ENCODE measurements at places on chromosomes 1 and 21.

- no peak for DNase-seq
Observed at GRCh38 chr1:1889090-1889750, 1.7 kb downstream of the GNB1 start.

DNA sequence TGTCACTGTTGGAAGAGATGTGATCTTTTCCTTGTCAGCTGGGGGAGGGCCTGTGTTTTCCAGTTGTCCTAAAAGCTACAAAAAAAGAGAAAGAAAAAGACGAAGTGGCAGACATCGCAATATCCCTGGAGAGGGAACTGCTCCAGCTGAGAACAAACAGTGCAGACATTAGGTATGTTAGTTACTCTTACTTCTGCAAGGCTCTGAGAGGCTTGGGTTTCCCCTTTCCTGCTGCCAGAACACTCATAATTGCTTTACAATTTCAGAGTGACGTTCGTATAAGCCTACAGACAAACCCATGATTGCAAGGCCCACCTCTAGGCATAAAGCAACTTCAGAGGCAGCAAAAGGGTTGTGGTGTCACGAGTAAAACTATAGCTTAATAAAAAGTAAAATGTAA lies 31.1 kb downstream of the CD160 start:
- no peak for DNase-seq

DNA sequence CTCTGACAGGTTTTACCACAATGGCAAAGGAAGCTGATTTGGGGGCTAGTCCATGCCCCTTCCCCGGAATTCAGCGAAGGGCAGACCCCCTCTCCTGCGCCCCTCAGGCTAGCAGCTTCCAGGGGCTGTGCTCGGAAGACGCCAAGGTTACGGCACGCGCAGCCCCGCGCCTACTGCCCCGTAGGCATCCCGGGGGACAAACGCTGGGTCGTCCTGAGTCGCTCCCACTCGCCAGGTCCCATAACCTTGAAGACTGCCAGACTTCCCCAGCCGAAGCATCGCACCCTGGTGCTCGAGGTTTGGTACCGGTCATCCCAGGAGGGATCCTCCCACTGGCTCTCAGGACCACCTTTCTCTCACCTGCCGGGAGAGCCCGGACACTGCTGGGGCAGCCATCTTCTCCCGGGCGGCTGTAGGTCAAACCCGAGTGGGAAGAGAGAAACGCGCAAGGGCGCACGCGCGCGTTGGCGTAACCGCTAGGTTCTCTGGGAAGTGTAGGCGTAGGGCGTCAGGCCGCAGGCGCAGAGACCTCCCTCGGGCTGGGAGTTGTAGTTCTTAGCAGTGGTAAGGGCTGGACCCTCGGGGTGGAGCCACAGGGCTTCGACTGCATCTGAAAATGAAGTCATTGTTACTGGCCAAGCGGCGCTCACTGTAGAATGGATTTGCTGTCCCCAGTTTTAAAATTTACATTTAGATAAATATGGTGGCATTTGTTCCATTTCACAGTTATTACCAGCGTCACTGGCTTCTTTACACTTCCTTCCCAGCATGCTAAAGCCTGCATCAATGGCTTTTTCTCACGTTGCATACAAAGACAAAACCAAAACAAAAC lies at the start of gene ATP5PO:
ATP5PO (minus strand) TSS at position 437 of the 832 bp plus-strand sequence; CDS start at position 396, 41 bp downstream.
- peak; percentile 95 for DNase-seq

DNA sequence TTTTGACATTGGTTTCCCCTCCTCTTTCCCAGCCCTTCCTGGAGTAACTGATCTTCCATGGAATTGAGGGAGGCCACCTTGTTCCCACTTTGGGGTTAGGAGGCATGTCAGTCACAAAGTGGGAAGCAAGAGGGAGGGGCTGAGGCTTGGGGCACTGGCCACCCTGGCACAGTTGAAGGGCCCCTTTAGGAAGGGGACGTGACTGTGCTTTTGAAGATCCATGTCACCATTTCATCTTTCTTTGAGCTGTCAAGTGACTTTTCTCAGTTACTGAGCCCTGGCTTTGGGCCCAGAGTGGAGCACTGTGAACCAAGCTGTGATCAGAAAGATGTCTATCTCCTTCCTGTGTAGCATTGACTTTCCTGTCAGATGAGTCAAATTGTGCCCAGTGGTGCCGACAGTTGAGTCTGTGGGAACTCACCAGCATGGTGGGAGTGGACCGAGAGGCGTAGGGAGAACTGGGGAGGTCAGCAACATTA lies 38.5 kb upstream of the TDRD10 start:
- no peak for DNase-seq

GRCh38 chr21:35738347-35738961 lies 321.9 kb downstream of the SETD4 start:
- no peak for DNase-seq

- DNase-seq = no peak
Observed at GRCh38 chr21:41148798-41149197, 19.2 kb upstream of the BACE2 start.

- DNase-seq = no peak
Observed at GRCh38 chr1:244349581-244350001, 102.1 kb downstream of the ADSS2 start.

DNA sequence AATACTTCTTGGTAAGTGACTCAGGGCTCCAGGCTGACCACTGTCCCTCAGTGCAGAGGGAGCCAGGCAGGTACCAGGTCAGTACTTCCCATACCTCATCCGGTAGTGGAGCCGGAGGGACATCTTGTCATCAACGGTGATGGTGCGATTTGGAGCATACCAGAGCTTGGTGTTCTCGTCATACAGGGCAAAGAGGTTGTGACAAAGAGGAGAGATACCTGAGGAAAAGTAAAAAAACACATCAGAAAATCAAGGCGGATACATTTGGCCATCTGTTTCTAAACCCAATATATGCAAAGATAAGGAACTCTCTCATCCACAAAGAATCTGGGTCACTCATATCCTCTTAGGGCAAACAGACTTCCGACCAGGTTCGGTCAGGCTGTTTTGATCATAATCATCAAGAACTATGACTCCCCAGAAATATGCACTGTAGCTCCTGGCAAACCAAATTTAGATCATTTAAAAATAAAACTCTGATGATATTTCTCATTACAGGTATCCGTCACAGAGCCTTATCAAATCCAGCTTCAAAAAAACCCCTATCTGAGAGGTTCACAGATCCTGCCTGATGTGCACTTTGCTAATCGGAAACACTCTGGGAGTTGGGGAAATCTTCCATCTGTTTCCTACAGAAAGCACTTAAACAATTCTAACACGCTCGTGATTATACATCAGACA lies 87.3 kb downstream of the JAK1 start:
- DNase-seq = no peak

GRCh38 chr1:29384496-29385015 lies 148.2 kb downstream of the PTPRU start:
- DNase-seq = no peak

DNA sequence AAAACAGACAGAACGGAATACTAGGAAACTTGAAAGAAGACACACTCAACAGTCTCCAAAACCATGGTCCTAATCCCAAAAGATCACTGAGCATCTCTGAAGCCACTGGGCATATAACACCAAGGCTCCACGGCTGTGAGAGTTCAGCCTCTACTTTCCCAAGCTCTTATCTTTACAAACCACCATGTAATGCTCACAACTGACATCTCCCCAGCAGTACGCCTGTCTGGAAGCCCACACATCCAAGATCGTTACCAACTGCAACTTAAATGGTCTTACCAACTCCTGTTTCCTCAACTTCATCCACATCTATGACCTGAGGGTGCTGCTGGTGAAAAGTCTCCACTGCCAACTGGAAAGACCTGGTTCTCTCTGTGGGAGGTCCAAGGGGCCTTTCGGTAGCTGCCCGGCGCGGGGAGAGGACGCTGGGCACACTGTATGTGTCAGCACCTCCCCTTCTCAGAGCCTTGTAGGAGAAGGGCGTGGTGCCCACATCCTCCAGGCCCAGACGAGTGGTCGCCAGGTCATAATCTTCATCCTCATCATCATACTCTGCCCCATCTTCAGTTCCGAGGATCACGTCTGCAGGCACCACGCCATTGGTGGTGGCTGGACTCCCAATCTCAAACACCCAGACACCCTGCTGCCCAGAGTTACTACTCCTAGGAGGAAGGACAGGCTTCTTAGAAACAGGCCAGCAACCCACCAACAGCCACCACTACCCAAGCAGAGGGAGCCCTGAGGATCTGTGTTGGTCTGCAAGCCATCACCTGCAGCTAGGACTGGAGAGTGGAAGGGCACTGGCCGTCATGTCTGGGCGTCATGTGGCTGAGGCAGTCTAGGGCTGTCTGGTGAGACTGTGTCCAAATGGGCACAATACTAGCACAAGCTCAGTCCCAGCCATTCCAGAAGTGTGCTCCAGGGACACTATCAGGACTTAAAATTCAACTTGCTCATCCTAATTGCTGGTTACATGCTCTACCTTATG lies 23.0 kb downstream of the NID1 start:
- no peak for DNase-seq

GRCh38 chr1:38134294-38134755 lies 87.7 kb upstream of the POU3F1 start:
- no peak for DNase-seq

DNA sequence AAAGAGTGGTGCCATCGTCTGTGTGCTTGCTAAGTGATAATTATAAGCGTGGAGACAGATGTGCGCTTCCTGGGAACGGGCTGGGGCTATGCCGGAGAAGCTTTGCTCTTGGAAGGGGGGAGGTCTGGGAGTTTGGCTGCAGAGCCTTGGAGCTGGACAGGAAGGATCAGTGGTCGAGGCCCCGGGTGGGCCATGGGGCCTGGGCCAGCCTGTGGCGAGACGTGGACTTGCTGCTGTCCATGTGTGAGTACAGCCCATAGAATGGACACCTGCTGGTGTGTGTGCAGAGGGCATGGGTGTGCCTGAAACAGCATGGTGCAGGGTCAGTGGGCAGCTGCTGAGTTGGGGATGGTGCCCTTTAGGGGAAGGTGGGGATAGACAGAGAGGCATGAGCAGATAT lies 121.3 kb downstream of the PCBP3 start:
- no peak for DNase-seq

DNA sequence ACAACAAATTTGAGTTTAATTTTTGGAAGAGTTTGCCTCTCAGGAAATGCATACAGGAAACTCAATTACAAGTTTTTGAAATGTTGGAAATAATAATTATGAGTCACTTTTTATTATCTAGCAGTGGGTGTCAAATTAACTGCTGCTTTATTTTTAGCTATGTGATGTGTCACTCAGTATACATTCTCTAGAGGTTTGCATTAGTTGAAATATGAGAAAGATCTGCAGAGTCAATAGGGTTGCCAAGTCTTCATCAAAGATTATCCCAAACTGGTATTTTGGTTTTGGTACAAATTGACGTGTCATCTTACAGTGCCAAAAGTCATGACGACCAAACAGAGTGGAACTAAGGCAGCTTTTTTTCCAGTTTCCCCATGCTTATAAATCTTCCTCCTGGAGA lies 54.3 kb upstream of the DIPK1A start:
- no peak for DNase-seq

GRCh38 chr1:212649020-212649419 lies 40.5 kb downstream of the ATF3 start:
- DNase-seq = no peak

- DNase-seq = peak; percentile 76
Observed at GRCh38 chr1:40951943-40952743, 27.4 kb upstream of the CTPS1 start.

GRCh38 chr1:95371666-95372282 lies 137.8 kb downstream of the RWDD3 start:
- DNase-seq = no peak

GRCh38 chr1:25677193-25677773 lies 60.7 kb downstream of the MAN1C1 start:
- DNase-seq = no peak

- no peak for DNase-seq
Observed at GRCh38 chr1:164685266-164686035, 126.5 kb downstream of the PBX1 start.

DNA sequence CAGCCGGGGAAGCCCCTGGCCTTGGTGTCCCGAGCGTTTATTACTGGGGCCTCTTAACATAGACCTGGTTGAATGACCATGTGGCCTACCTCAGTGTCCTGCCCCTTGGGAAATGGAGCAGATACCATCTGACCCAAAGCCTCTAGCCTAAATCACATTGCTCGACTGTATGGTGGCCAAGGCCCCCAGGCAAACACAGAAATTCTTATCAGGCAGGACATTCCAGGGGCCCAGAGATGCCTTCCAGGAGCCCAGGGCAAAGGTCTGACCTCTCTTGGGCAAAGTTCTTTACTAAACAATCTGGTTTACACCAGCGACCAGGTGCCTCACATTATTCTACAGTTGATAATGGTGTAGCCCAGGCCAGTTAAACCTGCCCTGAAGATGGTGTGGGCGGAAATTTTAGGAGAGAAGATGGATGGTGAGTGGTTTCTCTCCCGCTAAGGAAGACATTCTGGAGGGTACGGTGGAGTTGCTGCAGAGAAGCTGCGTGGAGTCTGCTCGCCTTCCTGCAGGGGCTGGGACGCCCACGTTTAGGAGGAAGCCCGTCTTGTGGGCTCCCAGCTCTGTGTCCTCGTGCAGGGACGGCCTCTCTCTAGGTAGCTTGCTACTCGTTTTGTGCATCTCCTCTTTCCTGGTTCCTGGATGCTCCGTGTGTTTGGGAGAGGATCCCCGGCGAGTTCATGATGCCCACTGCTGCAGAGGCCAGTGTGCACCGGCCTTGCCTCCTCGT lies 21.2 kb downstream of the AJAP1 start:
- no peak for DNase-seq

DNA sequence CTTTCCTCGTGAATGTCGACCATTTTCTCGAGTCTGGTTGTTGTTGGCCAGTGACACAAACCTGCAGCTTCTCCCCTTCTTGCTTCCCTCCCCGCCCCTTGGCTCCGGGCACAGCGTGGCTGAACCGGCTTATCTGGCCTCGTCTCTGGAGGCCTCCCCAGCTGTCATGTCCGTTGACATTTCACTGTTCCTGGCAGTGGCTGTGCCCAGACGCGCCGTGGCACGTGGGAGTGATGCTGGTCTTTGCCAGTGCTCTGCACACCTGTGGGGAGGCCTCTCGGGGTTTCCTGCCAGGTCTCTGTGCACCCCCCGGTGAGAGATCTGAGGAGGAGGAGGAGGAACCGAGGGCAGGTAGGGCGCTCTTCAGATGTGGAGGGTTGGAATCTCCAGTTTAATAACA lies 23.7 kb downstream of the SKI start:
- no peak for DNase-seq

GRCh38 chr21:43300496-43301408 lies 126.2 kb downstream of the SIK1 start:
- DNase-seq = no peak

- DNase-seq = no peak
Observed at GRCh38 chr1:224631462-224632115, 15.5 kb downstream of the CNIH3 start.

DNA sequence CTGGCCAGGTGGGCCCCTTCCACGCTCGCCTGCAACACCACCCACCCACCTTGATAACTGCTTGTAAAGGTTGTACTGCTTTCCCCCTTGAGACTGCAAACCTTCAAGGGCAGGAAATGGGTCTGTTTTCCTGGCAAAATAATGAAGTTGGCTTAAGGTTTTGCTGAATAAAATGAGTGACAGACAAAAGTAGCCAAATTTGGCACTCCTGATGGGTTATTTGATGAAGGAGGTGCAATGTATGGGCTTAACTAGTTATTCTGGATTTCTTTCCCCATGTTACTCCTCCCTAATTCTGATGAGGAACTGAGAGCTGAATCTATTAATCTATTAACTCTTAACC lies 14.6 kb upstream of the HLCS start:
- DNase-seq = no peak
